Stimulated activated CD8-positive, alpha-beta memory T cell treated with anti-CD3 and anti-CD28 coated beads, Interleukin-4, amount 100 ng/mL, for 4 hours (primary cell): ENCODE measurements at places on chromosomes 4 and X.

GRCh38 chrX:8233091-8233490 is 62.0 kb upstream of the VCX2 start:
- DNase-seq = no peak

GRCh38 chr4:111635646-111636045 is 509.6 kb upstream of the FAM241A start:
- no peak for DNase-seq

DNA sequence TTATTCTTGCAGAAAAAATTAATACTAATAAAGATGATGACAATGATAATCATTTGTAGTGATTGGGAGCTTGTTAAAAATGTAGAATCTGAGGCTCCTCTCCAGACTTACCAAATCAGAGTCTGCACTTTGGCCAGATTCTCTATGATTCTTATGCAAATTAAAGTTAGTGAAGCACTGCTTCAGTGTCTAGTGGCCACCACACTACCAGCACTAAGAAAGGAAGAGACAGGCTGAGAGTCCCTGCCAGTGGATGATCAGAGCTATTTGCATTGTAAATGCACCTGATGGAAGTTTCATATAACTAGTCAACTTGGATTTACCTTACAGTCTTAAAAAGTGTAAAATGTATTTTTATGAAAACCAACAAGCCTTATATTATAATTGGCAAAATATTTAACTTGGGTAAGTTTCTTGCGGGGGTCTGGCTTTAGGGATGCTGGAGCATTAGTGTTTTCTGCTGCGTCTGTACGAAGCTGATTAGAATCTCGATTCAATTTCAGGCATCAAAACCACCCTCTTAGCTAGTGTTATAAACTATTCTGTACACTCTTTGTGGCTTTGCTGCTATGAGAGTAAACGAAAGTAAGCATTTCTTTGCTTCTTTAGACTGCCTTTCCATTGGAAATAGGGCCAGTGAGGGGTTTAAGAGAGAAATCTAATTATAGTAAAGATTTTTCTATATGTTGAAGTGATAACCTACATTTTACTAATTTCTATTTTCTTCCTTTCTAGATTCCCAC is 114.1 kb downstream of the TLL1 start:
- no peak for DNase-seq

DNA sequence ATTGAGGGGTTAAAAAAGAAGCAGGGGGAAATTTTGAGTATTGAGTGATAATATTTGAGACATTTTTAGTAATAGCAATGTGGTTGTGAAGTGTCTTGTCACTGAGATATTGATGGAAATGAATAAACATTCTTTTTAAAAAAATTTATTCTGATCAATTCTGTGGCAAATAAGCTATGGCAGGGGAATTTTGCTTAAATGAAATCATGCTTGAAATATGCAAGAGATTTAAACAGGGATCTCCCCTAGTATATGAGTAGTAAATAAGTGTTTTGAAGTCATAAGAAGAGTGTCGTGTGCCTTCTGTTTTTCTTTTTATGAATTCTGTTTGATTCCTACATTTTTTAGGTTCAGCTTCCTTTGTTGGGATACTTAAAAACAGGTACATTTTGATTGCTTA is 23.2 kb downstream of the IL15 start:
- DNase-seq = no peak
